Lower lobe of right lung (tissue), 2 donors: ENCODE measurements at places on chromosomes 2 and 18. TPM values are rescaled to one million over a fixed set of nuclear protein-coding genes. Genes with fewer than 3 reads are reported as not detected.

NEU4 gene
- total RNA-seq, result not detected

UGT1A4 gene
- total RNA-seq, result not detected

PLB1 gene
- total RNA-seq, result 5.5 TPM

KCNF1 gene
- not detected for total RNA-seq

POTEJ gene
- total RNA-seq, result not detected

IHH gene
- 0.71 TPM for total RNA-seq

SLC4A3 gene
- total RNA-seq, result 1.0 TPM

SS18 gene
- 57.1 TPM for total RNA-seq

DNA sequence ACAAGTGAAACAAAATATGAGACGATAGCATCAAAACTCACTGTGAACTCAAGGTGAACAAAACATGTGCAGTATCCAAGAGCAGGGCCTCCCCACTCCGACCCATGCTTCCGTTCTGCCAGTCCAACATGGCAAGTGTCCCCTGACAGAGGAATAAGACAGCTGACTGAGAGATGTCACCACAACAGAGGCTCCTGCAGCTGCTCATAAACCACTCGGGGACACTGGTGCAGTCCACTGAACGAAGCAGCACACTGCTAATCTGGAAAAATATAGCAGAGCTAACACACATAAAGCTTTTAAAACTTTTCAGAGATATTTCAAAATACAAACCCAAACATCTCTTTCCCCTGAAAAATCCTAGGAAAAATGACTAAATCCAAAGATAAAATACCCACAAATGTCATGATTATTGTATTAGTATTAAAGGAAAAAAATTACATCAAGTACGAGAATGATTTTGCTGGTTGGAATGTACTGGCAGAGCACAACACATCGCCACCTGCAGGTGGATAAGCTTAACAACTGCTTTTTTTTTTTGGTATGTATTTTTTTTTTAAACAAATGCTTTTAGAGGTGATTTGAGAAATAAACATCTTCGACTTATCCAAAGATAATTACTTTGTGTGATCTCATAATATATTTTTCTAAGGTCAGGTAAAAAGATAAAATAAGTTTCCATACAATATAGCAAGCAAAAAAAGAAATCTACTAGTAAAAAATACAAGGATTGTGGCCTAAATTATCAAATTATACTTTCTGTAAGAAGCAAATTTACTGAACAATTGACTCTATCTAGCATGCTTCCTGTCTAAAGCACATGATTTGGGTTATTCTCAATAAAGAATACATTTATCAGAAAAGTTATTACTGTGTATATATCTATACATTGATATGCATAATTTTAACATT is 18.6 kb downstream of the THADA start:
- no peak for DNase-seq

GRCh38 chr2:66134138-66134701 is 300.7 kb upstream of the MEIS1 start:
- no peak for DNase-seq

GRCh38 chr2:3180082-3180908 is 197.3 kb downstream of the EIPR1 start:
- DNase-seq, result no peak

DNA sequence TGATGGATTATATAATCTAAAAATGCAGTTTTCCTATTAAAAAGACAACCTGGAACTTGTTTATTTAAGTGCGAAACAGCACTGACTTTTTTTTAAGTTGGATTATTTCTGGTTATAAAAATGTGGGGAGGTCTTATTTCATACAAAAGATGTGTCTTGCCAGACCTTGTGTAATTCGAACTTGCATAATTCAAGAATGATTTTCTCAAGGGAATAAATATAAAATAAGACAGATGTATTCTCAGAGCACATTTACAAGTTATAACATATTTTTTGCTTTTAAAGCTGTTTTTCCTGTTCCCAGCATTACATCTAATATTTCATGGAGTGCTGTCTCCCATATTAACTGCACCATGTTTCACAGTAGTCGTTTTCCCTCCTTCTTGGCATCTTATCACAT is 263.1 kb downstream of the CDH20 start:
- no peak for DNase-seq

GRCh38 chr2:213022987-213023386 is 128.4 kb downstream of the IKZF2 start:
- no peak for DNase-seq

GRCh38 chr18:8339952-8340351 is 269.3 kb upstream of the RAB12 start:
- DNase-seq, result no peak

DNA sequence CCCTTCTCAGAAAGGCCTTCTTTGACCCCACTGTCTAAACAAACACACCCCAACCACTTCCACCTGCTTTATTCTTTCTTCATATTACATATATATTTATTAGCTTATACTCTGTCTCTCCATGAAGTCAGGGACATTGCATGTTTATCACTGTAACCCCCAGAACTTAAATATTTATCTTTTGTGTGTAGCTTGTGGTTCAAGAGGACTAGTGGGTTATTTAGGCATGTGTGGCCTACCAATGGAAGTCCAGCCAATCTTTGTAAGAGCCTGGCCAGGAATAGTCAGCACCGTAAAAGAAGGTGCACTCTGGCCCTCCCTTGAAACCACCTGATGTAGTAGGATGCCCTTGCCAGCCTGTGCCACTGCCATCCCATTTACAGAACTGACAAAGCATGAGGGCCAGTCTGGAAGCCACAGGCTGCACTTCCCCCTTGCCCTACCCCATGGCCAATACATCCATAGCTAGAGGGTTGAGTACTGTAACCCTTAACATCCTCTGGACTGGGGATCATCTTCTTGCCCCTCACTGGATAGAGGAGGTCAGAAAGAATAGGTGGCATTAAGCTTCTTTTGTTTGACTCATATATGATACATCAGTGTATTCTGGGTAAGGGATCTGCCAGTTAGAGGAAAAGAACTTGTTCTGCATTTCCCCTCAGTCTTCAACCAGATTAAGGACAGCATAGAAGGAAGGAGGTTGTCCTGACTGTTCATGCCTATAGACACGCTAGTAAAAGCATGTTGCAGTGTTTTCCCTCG is 4.9 kb downstream of the NEMP2 start:
- DNase-seq, result peak; percentile 47

DNA sequence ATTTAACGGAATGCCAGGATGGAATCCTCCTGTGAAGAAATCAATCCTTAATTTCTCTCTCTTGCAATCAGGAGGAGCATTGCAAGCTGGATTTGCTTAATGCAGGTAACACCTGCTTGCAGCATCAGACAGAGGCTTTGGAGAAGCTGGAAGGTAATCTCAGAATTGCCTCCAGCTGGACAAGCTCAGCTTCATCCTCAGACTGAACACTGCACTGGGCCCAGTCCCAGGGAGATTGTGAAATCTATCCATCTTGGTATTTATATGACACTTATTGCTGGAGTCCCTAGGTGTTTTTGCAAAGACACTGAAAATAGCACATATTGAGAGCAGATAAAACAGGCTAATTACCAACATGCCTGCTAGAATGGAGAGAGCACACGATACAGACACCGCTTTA is 179.4 kb upstream of the SESTD1 start:
- DNase-seq, result no peak

GRCh38 chr2:168849610-168850009 is 40.6 kb downstream of the SPC25 start:
- DNase-seq, result no peak

GRCh38 chr2:27792759-27793158 is 21.2 kb downstream of the MRPL33 start:
- DNase-seq, result no peak

- no peak for DNase-seq
Observed at GRCh38 chr2:174675615-174676014, 78.0 kb upstream of the WIPF1 start.

GRCh38 chr2:142180820-142181533 is 50.2 kb upstream of the LRP1B start:
- no peak for DNase-seq

DNA sequence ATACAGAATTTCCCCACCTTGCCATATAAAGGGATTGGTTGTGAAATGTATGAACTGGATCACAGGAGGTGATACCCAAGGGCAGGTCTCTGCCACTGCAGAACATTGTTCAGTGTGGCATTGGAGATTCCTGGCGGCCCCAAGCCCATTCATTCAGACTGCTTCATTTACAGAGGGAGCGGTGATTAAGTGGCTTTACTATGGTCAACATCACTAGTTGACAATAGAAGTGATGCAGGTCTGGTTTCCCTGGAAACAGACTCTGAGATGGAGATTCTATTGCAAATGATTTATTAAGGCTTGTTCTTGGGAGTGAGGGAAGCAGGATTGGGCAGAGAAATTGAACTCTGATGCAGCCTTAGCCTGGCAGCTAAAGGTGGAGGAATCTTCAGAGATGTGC is 62.4 kb downstream of the ZDBF2 start:
- DNase-seq, result no peak

GRCh38 chr2:157526070-157526469 is 82.2 kb upstream of the CYTIP start:
- DNase-seq, result no peak

GRCh38 chr2:20185176-20186022 is 39.5 kb downstream of the SDC1 start:
- DNase-seq, result peak; percentile 75

DNA sequence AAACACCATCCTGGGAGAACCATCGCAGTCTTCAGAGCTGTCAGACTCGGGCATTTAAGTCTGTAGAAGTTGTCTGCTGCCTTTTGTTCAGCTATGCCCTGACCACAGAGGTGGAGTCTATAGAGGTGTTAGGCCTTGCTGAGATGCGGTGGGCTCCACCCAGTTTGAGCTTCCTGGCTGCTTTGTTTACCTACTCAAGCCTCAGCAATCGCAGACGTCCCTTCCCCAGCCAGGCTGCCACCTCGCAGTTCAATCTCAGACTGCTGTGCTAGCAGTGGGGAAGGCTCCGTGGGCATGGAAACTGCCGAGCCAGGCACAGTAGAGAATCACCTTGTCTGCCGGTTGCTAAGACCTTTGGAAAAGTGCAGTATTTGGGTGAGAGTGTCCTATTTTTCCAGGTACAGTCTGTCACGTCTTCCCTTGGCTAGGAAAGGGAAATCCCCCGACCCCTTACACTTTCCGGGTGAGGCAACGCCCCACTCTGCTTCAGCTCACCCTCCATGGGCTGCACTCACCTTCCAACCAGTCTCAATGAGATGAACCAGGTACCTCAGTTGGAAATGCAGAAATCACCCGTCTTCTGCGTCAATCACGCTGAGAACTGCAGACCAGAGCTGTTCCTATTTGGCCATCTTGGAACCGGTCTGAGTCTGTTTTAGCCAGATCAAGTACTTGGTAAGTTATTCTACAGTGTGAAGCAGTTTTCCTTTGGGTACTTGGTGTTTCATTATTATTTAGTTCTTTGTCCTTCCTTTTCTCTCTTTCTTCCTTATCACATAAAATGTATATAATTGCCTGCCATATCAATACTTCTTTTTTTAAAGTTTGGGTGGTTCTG is 71.5 kb downstream of the CDC42EP3 start:
- DNase-seq, result peak; percentile 47

- DNase-seq, result no peak
Observed at GRCh38 chr2:237594514-237594871, 4.0 kb upstream of the RAB17 start.

DNA sequence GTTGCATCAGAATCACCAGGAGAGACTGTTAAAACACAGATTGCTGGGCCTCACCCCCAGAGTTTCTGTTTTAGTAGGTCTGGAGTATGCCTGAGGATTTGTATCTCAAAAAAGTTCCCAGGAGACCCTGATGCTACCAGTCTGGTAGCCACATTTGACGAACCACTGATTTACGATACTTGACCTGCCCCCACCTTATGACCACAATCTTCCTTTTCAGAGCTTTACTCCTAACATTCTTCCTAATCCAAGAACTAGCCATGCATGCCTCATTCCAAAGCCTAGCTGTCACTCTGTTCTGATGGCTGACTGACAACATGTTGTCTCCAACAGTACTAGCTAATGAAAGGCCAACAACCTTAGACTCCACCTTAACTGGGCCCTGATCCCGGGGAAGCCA is 191.4 kb downstream of the MBD2 start:
- DNase-seq, result no peak

DNA sequence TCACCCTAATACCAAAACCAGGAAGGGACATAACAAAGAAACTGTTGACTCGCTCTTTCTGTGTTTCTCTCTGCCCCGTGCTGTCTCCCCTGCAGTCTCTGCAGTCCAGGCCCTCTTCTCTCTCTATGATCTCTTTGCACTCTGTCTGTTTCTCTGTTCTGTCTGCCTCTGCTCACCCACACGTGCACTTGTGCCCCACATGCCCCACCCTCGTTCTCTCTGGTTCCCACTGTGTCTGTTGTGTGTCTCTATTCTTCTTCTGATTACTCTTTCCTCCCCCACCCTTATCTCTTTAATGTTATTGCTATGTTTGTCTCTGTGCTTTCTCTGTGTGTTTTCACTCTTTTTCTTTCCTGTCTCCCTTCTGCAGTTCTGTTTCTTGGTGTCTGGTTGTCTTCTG is 54.0 kb downstream of the NAT8 start:
- no peak for DNase-seq

GRCh38 chr2:14678761-14679160 is 46.2 kb downstream of the LRATD1 start:
- no peak for DNase-seq

- DNase-seq, result no peak
Observed at GRCh38 chr2:225779829-225780228, 380.3 kb downstream of the NYAP2 start.

DNA sequence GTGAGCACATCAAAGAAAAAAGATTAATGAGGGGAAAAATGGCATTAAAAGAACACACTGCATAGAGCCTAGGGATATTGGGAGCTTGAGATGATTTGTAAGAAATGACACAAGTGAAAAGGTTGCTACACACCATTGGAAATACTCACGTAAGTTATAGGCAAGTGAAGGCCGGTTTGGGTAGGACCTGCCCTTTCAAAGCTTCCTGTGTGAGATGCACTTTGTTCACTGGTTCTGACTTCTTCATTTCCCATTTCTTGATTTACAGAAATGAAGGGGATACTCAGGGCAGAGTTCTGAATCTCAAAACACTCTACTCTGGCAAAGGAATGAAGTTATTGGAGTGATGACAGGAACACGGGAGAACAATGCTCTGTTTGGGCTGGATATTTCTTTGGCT is at the start of gene IL18RAP:
TSS of gene IL18RAP (plus strand) at position 251 of the 400 bp plus-strand sequence. CDS start at position 369, 118 bp downstream.
- no peak for DNase-seq

- no peak for DNase-seq
Observed at GRCh38 chr2:925309-925708, 25.3 kb upstream of the SNTG2 start.

DNA sequence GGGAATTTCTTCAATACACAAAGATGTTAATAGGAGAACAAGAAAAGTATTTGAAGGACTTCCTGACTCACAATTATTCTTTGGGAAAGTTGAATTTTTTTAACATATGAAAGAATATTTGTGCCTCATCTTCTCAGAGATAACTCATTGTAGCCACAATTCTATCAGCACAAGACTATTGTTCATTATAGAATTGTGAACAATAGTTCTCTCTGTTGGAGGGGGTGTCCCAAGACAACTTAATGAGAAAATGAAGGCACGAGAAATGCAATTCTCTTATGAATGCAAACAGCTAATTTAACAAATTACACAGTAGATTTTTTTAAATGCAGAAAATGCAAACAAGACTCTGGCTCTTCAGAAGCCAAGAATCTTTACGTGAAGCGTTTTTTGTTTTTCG is 157.0 kb downstream of the BARD1 start:
- no peak for DNase-seq

- DNase-seq, result no peak
Observed at GRCh38 chr18:43587538-43588153, 310.4 kb upstream of the SYT4 start.

- DNase-seq, result no peak
Observed at GRCh38 chr2:33011373-33011772, 64.6 kb downstream of the LTBP1 start.
